NCI-H1694 (cell line): ENCODE measurements at places on chromosomes 1 and 21.
A peak's percentile ranks its signal among the peaks of the same experiment; 100 is the strongest.

- DNase-seq, result no peak
These were observed 37.2 kb downstream of the EVI5 start for GRCh38 chr1:92747735-92748134.

- DNase-seq, result no peak
These were observed 127.8 kb upstream of the GREM2 start for GRCh38 chr1:240739754-240740153.

DNA sequence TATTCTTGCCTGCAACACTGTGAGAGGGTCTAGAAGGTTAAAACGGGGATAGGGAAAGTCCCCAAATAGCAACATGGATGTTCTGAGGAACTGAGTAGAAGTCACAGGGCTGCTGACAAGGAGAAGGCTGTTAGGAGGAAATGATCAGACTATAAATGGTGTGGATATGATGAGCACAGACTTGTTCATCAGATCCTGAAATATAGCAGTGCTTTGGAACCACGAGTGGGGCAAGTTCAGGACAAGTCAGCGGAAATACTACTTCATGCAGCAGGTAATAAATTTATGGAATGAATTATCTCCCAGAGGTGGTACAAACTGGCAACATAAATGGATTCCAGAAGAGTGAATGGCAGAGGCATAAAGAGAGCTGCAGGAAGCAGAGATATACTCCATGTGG is 3.2 kb upstream of the KIAA0040 start:
- DNase-seq, result no peak

- DNase-seq, result no peak
These were observed 103.8 kb downstream of the TRABD2B start for GRCh38 chr1:47893412-47893811.

DNA sequence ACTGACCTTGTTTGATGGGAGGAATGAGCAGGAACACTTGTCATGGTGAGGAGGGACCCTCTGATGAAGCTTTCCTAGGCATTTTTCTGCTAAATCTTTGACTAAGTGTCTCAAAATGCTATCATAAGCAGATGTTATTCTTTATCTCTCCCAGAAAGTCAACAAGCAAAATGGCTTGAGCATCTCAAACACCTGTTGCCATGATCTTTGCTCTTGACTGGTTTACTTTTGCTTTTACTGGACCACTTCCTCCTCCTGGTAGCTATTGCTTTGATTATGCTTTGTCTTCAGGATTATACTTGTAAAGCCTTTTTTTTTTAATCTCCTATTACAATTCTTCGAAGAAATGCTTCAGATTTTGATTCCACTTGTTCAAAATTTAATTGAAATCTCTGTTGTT is 157.4 kb downstream of the GPR52 start:
- no peak for DNase-seq

GRCh38 chr1:29236712-29237128 is 398 bp downstream of the PTPRU start:
- DNase-seq, result no peak

DNA sequence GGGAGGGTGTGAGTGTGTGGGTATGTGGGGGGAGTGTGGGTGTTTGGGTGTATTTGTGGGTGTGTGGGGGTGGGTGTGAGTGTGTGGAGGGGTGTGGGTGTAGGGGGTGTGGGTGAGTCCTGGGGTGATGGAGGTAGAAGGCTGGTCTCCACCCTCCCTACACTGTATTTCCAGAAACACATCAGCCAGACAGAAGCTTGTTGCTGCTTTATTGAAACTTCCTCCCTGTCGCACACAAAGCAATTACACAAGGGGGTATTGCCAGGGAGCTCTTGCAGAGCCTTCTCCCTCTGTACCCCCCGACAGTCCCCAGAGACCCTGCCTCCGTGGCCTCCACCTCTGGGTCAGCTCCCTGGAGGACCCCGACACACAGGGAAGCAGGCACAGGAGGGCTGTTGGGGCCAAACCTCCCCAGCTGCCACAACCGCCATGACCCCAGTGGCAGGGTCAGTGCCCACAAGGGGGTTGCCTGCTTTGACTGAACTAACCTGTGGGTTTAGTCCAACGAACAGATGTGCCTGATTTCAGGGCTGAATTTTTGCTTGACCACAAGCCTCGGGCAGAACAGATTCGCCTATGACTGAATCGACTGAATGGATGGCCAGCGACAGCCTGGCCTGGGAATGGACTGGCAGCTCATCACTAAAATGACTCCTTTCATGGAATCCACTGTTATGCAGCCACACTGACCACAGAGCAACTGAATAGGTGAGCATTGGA is 9.1 kb upstream of the MATN1 start:
- DNase-seq, result no peak

DNA sequence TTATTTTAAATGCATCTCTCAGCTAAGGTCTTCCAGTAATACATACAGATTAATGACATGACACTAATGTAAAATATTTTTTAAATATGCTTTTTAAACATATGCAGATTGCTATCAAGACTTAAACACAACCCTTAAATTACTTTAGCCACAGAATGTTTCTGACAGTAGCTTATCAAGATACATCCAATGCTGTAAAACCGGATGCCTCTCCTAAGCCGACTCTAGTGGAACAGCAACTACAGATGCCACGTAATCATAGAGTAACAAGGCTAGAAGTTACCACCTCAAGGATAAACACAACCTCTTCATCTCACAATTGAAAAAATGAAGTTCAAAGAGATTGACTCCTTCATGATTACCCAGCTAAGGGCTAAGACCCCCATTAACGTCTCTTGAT is 68.4 kb downstream of the ZZZ3 start:
- no peak for DNase-seq

DNA sequence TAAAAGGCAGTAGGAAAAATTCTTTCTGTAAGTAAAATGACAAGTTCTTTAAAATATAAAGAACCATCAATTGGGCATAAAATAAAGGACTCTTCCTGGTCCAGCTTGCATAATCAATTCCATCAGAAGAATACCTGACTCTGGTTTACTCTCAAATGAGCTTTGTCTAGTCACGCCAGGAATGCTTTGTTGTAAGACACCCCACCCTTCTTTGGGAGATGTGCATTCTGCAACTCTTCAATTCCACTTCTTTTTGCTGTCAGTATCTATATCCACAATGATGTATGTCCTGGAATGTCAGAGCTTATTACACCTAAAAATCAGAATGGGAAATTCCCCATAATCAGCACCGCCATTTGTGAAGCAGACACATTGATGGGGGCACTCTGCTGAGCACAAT is 76.1 kb downstream of the PTPN14 start:
- DNase-seq, result no peak

- no peak for DNase-seq
These were observed 232.5 kb downstream of the NCAM2 start for GRCh38 chr21:21230672-21231071.

GRCh38 chr1:212760126-212760823 is 31.3 kb downstream of the NSL1 start:
- DNase-seq, result no peak

DNA sequence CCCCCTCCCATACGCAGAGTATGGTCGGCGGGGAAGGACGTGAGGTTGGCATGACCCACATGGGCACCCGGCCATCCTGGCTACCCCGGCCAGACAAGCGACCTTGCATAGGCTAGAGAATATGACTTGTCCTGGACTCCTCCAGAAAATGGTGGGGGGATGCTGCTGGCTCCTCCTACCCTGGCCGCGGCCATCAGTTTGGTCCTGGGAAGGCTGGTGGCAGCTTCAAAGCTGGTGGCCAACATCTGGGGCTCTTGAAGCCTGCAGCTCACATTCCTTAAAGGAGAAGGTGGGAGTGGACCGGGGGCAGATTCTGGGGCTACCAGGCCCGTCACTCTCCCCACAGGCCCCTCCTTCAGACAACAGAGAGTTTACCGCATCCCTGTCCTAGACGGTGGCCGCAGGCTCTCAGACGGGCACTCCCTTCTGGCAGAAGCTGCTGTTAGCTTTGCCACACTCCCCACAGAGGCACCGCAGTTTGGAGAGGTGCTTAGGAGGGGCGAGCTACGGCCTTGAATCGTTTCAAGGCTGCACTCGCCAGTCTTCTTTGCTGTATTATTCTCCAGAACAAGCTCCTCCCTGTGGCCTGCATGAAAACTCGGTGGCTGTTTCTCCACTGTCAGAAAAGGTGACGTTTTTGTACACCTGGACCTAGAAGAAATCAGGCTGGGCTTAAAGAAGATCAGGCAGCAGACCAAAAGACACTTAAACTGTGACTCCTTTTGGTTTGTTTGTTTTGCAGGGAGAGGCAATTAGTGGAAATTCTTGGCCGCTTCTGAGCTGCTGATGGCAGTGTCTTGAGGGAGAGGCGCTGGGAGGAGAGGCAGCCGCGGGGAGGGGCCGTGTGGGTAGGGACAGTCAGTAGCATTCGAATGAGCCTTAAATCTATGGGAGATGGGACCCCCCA is 68.0 kb downstream of the RUNX3 start:
- DNase-seq, result no peak

GRCh38 chr21:36127977-36128376 is 6.9 kb upstream of the CBR3 start:
- no peak for DNase-seq

- no peak for DNase-seq
These were observed 10.1 kb downstream of the CHD1L start for GRCh38 chr1:147252540-147252939.

DNA sequence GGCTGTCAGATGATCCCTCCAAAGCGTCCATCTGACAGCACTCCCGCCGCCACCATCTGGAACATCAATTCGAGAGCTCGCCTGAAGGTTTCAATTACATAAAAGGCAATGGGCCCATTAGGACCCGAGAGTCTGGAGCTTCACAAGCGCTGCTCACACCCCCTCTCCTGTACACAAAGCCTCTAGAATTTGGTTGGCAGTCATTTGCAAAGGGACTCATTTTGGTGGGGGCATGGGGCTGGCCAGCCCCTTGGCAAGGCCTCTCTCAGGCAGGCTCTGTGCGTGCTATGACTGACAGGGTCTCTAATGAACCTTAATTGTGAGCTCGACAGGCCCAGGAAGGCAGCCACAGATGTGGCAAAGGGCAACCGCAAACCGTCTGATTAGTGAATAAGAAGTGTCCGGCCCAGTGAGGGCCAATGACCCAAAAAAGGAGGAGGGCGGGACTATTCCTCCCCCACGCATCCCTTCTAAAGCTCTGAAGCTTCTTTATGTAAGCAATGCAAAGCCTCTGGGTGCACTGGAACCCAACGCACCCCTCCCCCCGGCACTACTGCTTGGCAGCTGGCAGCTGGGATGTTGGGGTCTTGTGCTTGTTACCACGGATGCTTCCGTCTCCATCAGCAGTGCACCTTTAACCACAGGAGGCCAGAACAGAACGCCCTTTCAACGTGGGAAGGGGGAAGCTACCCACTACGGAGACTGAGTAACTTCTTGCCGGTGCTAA is 79.4 kb downstream of the CAPZB start:
- DNase-seq, result peak; percentile 56

- no peak for DNase-seq
These were observed 30.4 kb upstream of the SLC30A1 start for GRCh38 chr1:211609120-211610024.

DNA sequence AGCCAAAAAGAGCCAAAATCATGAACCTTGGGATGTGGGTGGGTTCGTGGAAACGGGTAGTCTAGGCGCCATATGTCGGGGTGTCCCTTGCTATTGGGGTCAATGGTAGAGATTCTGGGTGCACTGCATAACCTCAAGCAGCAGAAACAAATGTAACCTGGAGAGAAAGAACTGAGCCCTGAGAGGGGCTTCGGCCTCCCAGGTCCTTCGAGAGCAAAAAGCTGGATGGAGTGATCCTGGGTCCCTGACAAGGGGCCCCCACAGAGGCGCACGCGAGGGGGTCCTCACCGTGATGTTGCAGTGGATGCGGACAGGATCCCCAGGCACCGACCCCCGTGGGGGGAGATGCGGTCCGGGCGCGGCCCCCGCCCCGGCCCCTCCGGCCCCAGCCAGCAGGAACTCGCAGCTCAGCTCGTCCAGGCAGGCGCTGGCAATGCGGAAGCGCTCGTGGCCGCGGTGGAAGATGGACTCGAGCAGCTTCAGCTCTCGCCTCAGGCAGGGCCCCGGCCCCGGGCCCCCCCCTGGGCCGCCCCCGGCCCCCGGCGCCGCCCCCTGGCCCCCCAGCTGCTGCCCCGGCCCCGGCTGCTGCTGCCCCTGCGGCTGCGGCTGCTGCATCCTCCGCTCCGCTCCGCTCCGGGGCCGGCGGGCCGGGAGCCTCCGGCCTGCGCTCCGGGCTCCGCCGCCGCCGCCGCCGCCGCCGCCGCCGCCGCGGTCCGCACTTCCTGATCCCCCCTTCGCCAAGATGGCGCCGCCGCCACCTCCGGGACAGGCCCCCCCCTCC is at the start of gene UBE2Q1:
UBE2Q1 (minus strand) TSS at position 724 of the 781 bp plus-strand sequence; CDS start at position 615, 109 bp downstream.
- DNase-seq, result no peak

GRCh38 chr1:30693366-30693765 is 30.0 kb downstream of the MATN1 start:
- no peak for DNase-seq

GRCh38 chr21:39319251-39319756 is 5.9 kb upstream of the BRWD1 start:
- DNase-seq, result no peak

DNA sequence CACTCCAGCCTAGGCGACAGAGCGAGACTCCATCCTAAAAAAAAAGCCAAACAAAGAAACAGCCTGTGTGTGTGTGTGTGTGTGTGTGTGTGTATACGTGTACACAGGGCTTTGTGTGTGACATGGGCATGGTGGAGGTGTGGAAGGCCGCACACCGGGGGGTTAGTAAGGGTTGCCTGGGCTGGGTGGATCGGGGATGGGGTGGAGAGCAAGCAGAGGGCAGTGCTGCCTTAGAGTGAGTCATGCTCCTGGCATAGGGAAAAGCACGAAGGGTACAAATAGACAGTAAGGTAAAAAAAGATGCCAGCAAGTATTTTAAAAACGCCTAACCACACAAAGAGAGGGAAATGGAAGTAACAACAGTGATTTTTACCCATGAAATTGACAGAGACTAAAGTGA is 6.2 kb downstream of the PRMT2 start:
- DNase-seq, result no peak

- DNase-seq, result no peak
These were observed 13.4 kb upstream of the TTC22 start for GRCh38 chr1:54814571-54814970.

DNA sequence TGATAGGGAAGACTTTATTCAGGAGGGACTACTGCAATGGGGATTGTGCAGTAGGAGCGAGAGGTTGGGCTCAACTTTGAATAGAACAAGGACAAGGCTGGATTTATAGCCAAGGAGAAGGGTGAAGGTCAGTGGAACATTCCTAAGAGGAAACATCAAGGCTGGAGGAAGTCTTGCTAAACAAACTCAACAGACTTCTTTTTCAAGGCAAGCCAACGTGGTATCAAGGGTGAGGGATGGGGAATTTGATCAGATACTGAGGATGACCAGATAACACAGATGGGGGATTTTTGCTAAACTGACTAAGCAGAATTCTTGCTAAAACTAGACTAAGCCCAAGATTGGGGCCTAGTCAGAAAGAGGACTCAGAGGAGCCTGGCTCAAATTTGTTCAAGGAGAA is 107.3 kb downstream of the DUSP10 start:
- DNase-seq, result no peak
